ENCODE measurements at places on chromosomes 1 and 21. TPM values are rescaled to one million over a fixed set of nuclear protein-coding genes. Genes with fewer than 3 reads are reported as not detected.

DNA sequence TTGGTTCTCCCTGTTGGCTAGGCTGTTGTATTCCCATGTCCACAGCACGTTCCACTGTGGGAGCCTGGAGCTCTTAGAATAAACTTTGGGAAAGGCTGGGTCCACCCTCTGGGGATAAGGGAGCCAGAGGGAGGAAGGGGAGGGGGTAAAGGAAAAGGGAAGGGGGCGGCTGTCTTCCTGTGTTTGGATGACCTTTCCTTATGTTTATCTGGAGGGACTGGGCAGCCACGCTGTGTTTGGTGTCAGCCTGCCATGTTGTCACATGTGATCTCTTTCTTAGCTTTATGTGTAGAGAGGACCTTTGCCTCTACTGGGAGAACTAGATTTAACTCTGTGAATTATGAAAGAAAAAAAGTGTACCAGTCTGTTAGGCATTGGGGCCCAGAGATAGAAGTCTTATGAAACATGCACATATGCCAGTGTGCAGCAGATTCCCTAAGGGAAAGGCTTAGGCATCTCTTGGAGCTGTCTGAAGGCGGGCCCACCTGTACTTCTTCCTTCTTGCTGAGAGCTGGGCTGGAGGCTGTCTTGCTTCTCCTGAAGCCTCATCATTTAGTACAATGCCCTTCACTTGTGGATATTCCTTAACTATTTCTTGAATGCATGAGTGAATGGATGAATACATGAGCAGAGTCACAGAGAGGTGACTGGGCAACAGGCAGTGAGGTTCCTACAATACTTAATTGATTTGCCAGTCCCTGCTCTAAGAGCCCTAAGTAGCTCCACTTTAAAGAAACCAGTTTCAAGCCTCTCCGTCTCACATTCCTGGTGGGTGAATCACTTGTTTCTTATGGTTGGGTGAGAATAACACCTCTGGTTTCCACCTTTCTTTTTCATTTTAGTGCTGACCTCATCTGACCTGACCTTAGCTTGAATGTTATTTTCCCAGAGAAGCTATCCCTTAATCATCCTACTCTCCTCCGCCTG is 62.5 kb upstream of the ARHGAP29 start:
- peak; percentile 98 for DNase-seq

DNA sequence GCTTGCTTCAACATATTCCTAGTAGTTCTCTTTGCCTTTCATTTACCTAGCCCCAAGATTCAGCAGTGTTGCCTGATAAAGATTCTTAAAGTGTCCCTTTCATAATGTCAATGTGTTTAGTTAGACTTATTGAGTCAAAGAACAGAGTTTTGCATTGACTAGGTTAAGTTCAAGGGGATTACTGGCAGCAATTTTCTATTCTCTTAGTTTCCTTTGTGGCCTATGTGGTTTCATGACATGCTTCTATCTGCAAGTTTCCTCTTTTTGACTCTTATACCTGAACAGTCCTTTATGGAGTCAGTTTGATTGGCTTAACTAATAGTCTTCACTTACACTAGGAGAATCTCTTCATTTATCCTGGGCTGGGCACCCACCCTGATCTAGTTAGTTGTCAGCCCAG is 151.3 kb downstream of the ADGRL4 start:
- DNase-seq = no peak

DNA sequence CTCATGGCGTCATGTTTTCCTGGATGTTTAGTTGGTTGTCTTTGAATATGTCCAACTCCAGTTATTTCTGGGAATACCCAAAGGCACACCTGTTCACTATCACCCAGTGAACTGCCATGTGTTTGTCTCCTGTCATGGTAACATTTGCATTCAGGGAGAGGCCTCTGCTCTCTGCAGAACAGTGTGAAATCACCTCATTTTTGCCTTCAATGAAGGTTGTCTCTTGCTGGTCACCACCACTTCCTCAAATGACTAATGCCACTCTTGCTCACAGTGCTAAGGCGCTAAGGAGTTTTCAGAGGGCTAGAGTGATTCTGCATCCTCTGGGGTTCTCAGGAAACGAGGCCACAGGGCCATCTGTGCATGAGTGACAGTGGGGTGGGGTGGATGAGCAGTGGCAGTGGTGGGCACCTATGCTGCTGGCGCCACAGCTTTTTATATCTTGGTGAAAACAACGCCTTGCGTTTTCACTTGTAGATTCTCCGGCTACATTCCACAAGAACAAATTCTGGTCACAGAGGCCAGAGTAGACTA is 60.0 kb upstream of the ATP5PO start:
- no peak for DNase-seq

DNA sequence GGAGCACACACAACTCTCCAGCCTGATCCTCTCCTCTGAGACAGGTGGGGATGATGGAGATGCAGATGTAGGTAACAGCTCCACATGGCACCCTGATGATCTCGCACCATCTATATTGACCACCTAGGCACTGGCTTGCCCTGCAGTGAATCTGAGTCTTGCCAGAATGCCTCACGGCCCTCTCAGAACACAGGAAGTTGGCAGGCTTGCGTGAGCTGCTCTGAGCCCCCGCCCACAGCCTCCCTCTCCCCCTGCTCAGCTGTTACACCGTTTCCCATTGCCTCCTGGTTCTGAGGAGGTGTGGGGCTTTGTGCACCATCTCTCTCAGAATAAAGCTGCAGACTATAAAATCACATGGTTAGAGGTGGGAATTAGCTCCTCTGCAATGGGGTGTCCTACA is 48.0 kb downstream of the URB2 start:
- DNase-seq = no peak

- no peak for DNase-seq
These were observed 790 bp upstream of the TSNAX start for GRCh38 chr1:231527586-231528171.

DNA sequence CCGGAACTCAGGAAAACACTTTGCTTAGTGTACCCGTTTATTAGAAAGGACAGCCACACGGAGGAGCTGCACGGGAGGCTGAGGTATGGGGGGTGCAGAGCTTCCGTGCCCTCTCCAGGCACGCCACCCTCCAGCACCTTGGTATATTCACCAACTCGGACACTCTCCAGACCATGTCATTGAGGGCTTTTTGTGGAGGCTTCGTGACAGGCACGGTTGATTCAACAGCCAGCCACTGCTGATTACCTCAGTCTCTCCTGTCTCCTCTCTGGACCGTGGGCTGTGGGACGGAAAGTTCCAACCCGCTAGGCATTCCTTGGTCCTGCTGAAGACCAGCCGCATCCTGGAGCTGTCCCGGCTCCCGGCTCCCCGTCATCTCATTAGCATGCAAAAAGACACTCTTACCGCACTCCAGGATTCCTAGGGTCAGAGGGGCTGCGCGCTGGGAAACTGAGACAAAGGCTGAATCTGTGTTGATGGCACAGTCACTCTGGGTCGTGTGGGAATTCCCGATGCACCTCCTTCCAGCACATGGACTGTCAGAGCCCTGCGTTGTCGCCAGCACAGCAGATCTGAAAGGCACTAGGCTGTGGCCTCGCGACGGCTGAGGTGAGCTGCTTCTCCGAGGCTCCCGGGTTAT is 65.6 kb downstream of the PRKCZ start:
- no peak for DNase-seq

DNA sequence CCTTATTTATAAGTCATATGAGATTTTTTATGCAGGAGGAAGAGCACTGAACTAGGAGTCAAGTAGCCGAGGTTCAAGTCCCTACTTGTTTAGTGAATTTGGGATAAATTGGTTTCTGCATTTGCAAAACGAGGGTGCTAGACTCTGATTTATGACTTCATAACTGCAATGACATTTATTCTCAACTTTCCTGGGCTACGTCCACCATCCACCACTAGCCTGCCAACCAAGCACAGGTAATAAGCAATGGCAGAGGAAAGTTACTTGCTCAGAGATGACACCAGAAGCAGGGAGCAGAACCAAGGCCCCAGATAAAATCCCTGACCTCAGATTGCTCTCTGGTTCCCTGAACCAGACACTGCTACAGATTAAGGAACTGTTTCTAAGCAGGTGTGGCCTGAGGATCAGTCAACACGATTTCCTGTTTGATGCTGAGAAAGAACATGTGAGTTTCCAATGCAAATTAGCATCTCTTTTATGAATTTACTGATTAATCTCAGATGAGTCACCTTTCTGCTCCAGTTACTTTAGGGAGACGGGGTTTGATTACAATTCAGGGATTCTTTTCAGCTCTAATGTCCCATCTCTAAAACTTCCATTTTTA is 52.7 kb downstream of the PLPP3 start:
- no peak for DNase-seq

- no peak for DNase-seq
These were observed 847.1 kb downstream of the KCNT2 start for GRCh38 chr1:195761104-195761503.

- DNase-seq = no peak
These were observed 8.5 kb downstream of the CD84 start for GRCh38 chr1:160570840-160571239.

- no peak for DNase-seq
These were observed 92.3 kb upstream of the NFIA start for GRCh38 chr1:60989749-60990713.

GRCh38 chr1:178004926-178005391 is 35.1 kb upstream of the SEC16B start:
- peak; percentile 8 for DNase-seq

GRCh38 chr1:33429856-33430691 is 821 bp downstream of the PHC2 start:
- DNase-seq = no peak

DNA sequence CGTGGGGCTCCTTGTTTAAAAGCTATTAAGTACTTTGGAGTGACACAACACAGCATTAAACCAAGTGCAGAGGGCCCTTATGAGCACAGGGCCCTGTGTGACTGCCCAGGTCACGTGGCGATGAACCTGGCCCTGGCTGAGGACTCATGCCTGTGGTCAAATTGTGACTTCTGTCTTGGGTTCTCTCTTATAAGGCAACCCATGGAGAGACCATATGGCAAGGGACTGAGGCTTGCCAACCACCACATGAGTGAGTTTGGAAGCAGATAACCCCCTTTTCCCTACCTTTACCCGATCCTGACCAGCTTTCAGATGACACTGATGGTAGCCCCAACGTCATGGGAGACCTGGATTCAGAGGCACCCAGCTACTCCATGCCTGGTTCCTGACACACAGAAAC is 140.5 kb downstream of the ZBTB18 start:
- DNase-seq = no peak

DNA sequence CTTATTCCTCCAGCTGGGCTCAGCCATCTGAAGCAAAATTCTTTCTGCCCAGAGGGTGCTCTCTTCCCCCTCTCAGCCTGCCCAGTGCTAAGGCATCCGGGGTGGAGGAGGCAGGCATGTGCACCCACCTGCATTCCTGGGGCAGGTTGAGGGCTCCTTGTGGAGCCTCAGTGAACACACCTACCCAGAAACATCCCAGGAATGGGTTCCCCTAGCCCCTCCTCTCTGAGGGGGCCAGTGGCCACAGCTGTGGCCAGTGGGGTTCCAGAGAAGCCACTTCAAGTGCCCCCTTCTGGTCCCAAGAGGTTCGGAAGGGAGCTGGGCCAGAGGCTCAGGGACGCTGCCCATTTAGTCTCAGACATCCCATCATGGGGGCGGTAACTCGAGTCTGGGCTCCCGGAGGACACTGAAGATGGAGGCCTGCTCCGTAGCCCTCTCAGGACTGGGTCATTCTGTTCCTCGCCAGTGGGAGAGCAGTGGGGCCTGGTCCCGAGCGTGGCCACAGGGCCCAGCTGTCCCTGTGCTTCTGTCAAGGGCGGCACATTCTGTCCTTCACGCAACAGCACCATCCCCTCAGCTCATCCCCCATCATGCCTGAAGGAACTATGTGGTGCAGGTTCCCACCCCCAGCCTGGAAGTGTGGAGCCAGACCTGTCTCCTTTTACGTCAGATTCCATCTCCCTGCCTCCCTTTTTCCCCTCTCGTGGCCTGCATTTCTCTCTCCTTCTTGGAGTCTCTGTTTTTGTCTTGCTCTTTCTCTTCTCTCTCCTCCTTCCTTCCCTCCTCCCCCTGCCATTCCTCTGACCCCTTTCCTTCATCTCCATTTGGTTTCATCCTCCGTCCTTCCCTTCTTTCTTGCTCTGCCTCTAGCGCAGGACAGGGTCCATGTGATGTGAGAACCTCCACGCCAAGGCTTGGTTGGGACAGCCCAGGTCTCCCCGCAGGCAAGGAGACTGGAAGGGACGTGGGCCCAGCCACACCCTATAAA is 49.6 kb upstream of the KDM4A start:
- DNase-seq = no peak

DNA sequence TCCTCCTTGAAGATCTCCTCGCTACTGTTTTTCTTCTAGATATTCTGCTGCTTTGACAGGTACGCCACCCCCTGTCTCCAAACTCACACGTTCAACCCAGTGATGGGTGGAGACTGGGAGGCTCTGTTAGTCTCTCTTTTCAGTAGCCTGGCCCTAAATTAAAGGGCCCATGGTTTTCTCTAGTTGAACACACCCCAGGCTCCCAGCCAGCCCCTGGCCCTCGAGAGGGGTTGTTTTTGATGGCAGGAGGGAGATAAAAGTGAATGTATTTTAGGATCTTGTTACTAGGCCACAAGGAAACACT is 21.6 kb upstream of the CLDN14 start:
- DNase-seq = no peak

DNA sequence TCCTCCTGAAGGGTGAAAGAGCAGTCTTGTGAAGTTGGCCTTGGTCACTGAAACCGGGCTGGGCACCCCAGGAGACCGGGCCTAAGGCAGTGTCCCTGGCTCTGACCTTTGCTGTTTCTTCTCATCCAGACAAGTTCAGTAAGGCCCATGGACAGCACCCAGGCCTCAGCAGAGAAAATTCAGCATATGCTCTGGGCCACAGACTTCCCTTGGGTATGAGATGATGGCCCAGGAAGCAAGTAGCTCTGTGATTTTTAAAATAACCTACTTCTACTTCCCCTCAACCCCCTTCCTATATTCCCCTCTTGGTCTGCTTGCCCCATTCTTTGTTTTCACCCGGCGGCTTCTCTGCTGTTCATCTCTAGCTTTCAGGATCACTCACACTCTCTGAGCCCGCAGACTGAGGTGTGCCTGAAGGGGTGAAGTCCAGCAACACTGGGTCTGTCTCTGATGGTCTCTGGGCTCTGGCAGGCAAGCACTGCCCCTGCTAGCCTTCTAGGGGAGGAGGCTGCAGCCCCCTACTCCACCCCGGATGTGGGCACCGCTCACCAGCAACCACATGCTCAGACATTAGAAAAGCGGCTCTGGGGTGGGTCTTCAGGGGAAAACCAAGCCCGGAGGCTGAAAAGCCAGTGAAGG is 2.9 kb upstream of the GPR25 start:
- DNase-seq = no peak

DNA sequence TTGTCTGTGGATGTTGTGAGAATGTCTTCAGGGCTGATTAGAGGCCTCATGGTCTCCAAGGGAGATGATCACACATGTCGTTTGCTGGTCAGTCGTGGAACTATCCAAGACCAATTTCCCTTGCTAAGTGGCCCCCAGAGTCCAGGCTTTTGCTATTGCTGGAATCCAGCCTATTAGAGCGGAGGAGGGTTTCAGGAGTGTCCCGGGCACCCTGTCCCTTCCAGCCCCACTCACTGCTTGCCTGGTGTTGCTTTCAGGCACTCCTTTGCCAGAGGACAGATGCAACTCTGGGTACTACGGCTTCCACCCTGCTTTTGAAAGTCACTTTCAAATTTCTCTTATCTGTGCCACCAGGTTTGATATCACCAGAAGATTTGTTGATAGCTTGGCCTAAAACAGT is 149.1 kb downstream of the NOS1AP start:
- no peak for DNase-seq

- no peak for DNase-seq
These were observed 21.0 kb upstream of the ERRFI1 start for GRCh38 chr1:8047112-8047511.

The AMPD2 gene
- total RNA-seq = 69.9 TPM

The RBP7 gene
- 45.6 TPM for total RNA-seq

The PPCS gene
- total RNA-seq = 53.2 TPM

The PLA2G2D gene
- total RNA-seq = not detected

The KRTAP19-1 gene
- not detected for total RNA-seq

The BARHL2 gene
- not detected for total RNA-seq

The GPR37L1 gene
- 0.10 TPM for total RNA-seq

The TINAGL1 gene
- total RNA-seq = 57.9 TPM

The MYOC gene
- not detected for total RNA-seq

The CRP gene
- 1.3 TPM for total RNA-seq

Data from HCT116 (cell line).